Uterus (tissue), 4 donors: ENCODE measurements at places on chromosomes 11 and 22. TPM values are rescaled to one million over a fixed set of nuclear protein-coding genes. Genes with fewer than 3 reads are reported as not detected.

ZNF215 gene
- 2.8 TPM for total RNA-seq

GDPD4 gene
- not detected for total RNA-seq

PATE2 gene
- not detected for total RNA-seq

NDUFV1 gene
- total RNA-seq = 150 TPM

DMC1 gene
- 5.2 TPM for total RNA-seq

HBG2 gene
- not detected for total RNA-seq

SERHL2 gene
- total RNA-seq = 3.6 TPM

APOL4 gene
- total RNA-seq = not detected

NOX4 gene
- total RNA-seq = 35.9 TPM

BIK gene
- 0.76 TPM for total RNA-seq

ARHGAP32 gene
- total RNA-seq = 40.6 TPM

KDM4D gene
- 0.70 TPM for total RNA-seq
